Stimulated activated CD8-positive, alpha-beta memory T cell treated with anti-CD3 and anti-CD28 coated beads, Interleukin-7, amount 100 ng/mL, for 4 hours (primary cell): ENCODE measurements at places on chromosomes 3 and 15.

DNA sequence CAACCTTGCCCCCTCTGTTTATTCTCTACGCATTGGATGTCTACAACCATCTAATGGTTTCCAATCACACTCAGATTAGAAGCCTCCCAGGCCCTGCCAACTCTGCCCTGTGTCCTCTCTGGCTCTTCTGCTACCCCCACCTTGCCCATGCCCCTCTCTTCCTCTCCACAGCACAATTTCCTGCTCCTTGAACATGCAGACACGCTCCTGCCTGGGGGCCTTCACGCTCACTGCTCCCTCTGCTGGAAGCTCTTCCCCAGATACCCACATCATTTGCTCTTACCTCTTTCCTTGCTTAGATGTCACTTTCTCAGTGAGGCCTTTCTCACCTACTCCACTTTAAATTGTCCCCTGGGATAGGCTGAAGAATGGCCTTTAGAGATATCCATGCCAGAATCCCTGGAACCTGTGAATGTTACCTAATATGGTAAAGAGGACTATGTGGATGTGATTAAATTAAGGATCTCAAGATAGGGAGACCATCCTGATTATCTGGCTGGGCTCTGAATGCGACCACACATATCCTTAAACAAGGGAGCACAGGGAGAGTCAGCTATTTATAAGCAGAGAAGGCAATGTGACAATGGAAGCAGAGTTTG is 9.9 kb downstream of the KY start:
- DNase-seq: no peak

DNA sequence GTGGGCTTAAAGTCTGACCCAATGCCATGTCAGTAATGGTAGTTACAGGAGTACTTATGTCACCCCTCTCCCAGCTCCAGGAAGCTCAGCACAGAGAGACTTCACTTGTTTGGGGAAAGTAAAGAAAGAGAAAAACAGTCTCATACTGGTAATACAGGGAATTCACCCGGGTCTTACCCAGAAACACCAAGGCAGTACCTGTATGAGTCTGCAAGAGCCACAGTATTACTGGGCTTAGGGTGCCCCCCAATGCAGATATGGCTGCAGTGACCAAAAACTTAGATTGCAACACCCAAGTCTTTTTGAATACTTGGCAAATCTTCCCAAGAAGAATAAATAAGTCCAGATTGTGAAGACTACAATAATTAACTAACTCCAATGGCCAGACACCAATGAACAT is 622.1 kb downstream of the IGSF11 start:
- DNase-seq: no peak

DNA sequence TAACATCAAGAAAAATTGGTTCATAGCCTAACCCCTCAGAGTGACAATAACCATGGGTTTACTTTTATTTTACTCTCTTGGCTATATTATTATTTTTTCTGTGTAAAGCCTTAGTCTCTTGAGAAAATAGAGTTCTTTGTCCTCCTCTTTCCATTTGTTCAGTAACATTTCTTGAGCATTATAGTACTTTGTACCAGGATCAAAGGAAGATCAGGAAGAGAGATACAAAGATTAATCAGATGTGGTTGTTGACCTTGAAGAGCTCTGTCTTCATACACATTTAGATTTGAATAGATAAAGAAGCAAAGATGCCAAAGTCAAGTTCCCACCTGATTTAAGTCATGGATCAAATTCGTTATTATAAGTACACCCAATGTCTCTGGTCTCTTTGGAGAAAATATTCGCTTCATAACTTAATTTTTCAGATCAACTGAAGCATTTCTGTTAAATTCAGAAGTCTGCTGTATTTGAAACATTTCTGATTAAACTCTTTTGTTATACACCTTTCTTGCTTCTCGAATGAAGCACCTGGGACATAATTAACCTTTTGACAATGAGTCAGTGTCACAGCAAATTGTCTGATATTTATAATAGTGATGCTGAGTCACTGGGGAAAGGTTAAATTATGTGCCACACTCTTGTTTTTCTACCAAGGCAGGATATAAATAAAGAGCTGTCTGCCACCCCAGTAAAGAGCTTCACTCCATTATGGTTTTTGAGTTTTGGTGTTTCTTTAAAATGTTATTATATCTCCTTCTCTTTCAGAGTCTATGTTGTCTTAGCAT is 100.2 kb downstream of the GHSR start:
- DNase-seq: no peak

GRCh38 chr15:77573802-77574201 is 58.9 kb downstream of the LINGO1 start:
- DNase-seq: no peak

- no peak for DNase-seq
These were observed 4.1 kb upstream of the COL6A5 start for GRCh38 chr3:130341388-130341787.

- DNase-seq: no peak
These were observed 23.0 kb downstream of the LRIG1 start for GRCh38 chr3:66477856-66478255.
